Dermis microvascular lymphatic vessel endothelial cell (primary cell): ENCODE measurements at places on chromosomes 4 and X.

DNA sequence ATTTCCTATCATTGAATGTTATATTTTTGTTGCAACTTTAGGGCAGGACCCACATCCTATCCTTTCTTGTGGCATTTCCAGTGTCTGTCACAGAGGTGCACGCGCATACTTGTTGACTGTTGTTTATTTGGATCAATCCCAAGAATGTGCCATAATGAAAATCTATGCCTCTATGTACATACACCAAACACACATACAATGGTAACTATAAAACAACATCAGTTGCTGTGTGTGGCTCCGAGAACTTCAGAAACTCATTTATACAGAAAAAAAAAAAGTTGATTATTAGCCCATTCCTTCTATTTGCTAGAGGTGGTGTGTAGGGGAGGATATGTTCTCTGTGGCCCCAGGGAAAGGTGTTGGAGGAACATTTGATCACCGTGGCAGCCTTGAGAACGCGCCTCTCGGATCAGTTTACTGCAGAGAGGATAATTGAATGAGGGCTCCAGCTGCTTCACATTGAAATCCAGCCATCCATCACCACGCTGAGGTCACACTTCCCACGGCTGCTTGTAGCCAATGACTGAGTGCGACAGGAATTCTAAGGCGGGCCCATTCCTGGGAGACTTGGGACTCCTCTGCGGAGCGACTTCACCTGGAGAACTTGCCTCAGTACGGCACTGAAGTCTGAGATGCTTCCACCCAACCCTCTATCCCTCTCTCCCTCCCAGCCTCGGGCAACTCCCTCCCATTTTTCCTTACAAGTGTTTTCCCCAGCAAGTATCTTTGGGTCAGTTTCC lies 19.5 kb downstream of the SMPX start:
- peak; percentile 6 for DNase-seq

DNA sequence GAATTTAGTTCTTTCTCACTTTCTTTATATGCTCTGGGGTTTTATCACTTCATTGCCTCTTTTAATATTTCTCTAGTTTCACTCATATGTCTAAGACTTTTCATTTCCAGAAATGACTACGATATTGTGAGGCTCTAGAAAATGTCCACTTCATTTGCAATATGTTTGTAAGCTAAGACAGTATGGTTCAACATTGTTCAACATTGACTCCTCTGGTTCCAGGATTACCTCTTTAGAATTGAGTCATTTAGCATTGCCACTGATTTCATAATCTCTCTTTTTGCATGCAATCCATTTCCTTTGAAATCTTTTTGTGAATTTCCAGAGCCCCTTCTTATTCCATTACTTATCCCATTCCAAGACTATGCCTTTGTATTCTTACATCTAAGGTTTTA lies 32.3 kb downstream of the BBS12 start:
- DNase-seq, result peak; percentile 29

DNA sequence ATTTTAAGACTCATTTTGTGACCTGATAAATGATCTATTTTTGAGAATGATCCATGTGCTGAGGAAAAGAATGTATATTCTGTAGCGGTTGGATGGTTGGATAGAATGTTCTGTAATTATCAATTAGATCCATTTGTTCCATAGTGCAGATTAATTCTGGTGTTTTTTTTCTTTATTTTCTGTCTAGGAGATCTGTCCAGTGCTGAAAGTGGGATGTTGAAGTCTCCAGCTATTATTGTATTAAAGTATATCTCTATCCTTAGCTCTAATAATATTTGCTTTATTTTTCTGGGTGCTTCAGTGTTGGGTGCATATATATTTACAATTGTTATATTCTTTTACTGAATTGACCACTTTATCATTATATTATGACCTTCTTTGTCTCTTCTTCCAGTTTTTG lies 1344.9 kb upstream of the TENM3 start:
- DNase-seq, result no peak

DNA sequence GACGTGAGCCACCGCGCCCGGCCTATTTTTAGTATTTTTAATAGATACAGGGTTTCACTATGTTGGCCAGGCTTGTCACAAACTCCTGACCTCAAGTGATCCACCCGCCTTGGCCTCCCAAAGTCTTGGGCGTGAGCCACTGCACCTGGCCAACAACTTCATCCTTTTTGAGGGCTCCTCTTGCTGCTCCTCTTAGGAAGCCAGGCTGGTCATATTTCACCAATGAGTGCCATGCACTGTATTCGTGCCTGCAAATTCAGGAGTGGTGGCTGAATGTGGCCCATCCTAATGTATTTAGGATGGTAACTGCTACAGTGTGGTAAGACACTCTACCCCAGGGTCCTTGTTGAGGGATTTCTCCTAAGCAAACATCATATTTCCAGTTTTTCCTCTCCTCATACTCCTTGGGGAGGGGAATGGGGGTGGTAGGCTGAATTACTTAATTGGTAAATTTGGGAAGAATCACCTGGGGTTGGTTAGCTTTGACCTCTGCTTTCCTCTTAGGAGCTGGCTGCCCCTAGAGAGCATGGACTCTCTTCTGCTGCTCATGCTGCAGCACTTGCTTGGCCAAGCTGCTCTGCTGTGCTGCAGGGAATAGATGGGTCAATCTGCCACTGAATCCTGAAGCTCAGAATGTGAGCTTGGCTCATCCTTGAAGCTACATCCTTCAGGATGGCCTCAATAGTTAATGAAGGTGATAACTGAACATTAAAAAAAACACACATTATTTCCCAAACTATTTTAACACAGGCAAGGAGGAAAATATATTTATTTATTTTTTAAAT lies 167.4 kb downstream of the HS3ST1 start:
- DNase-seq, result no peak

DNA sequence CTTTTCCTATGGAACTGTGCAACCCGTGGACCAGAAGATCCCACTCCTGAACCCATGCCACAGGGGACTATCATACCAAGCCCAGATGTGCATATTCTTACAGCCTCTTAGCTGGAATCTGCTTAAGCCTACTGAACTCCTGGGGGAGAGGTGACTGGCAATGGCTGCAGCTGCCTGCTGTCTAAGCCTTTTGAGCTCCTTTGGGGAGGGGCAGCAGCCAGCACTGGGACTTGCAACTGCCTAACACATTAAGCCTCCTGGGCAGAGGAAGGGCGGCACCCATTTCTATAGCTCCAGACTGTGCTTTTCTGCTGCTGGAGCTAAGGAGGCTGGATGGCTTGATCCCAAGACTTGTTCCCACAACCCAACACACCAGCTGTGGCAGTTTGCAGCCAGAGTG lies 117.9 kb upstream of the VEGFC start:
- DNase-seq, result no peak

- DNase-seq, result no peak
These were observed 161.7 kb upstream of the CXCL13 start for GRCh38 chr4:77443941-77444340.

DNA sequence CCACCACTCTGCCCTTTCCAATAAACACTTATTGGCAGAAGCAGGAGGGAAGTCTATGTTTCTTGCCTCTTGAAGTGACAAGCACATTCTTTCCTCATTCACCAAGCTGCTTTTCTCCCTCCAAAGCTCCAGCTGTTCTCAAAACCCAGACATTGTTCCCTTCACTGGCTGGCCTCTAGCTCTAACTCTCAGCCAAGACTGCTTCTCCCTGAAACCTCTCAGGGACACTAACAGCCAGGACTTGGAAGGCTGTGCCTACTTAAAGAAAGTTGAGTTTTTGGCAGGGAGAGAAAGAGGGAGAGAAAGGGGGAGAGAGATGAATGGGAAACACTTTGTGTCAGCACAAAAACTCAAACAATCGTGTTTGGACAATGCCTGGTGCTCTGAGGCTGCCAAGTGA lies 99.5 kb downstream of the COX18 start:
- DNase-seq, result no peak

DNA sequence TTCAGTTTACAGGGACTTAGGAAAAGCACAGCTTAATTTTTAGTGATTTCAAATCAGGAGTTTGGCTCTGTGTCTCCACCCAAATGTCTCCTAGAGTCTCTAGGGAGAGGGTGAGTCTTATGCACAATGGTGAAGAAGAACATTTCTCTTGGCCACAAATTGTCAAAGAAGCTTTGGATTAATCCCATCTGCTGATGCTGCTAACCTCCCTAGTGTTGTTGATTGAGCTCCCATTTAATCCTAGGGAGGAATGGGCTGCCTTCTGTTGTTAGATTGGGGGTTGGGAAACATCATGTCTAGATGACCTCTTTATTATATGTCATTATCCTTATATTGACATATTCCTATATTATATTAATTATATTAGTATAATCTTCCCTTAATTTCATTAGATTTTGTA lies 50.0 kb upstream of the PASD1 start:
- DNase-seq, result no peak

GRCh38 chrX:123833387-123833786 lies 26.5 kb upstream of the XIAP start:
- DNase-seq, result peak; percentile 30

DNA sequence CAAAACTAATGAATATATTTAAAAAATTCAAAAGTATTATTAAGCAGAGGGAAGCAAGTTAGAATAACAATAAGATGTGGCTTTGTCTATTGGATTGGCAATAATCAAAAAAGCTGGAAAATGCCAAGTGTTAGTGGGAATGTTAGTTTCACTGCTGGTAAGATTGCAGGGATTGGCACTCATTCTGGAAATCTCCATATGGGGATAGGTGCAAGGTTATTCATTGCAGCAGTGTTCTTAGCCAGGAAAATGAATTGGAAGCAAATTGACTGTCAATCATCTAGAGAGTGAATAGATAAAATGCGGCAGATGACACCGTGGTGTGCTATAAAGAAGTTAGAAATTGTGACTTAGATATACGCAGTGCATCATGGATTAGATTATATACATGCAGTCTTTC lies 1615.5 kb upstream of the PCDH7 start:
- DNase-seq, result no peak

DNA sequence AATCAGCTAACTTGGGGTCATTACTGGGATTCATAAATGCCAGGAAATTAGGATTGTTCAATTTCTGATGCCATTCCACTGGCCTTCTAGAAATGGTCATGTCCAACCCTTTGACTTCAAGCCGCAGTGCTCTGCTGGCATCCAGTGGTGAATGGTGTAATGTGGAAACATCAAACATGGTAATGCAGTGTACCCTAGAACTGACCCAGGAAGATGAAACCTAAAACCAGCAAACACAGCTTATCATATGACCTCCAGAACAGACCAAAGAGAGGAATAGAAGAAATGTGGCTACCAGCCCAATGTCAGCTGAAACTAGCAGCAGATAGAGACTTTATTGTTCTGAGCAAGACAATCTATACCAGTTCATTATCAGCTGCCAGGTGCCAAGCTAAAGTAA lies 13.8 kb downstream of the CXCL13 start:
- no peak for DNase-seq

DNA sequence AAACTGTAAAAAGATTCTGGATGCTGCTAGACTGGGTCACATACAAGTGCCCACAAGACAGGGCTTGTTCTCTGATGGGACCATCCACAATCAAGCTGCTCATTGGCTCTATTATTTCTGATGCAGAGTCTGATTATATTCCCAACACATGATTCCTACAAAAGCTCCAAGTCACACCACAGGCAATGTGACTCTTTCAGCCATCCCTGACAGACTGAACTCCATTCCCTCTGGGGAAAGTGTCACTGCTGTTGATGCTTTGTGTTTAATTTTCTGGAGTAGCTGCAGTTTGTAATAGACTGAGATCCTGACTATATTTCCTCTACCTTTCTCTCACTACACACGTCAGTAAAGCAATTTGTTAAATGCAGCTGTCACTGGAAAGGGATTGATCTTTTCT lies 55.4 kb upstream of the BCLAF3 start:
- no peak for DNase-seq

DNA sequence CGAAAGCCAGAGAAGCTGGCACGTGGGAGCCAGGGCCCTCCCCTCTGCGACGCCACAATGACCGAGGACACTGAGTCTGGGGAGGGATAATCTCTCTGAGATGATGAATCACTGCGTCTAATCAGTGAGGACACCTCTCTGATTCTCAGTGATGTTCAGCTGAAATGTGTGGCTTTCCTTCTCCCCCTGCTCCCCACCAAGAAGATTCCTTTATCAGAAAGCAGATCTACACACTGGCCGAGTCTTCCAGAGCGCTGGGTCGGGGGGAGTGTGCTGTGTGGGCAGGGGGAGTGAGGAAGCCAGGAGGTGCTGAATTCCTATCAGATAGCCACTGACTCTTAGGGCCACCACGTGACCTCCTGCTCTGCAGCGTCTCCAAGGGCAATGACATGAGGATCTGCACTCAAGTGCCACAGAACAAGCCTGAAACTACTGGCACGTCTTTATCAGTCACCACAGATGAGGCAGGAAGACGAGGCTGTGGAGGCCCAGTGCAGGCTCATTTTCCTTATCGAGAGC lies 89.2 kb downstream of the GATB start:
- DNase-seq, result no peak

DNA sequence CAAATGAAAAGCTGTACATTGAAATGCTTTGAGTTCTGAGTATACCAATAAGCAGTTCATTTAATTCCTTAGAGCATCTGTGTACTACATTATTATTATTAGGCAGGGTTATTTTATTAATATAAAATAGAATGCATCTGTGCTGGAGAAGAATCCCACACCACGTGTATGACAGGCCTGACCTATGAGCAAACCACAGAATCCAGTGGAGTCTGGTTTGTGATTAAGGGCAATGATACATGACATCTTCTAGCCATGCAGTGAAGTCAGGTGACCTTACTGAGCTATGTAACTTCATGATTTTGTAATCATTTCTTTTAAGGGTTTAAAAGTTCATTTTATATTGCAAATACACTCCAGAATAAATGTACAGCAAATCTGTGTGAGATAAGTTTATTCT lies 1165.0 kb upstream of the TENM3 start:
- DNase-seq, result no peak

GRCh38 chr4:147924604-147925412 lies 192.9 kb downstream of the ARHGAP10 start:
- DNase-seq, result peak; percentile 35

DNA sequence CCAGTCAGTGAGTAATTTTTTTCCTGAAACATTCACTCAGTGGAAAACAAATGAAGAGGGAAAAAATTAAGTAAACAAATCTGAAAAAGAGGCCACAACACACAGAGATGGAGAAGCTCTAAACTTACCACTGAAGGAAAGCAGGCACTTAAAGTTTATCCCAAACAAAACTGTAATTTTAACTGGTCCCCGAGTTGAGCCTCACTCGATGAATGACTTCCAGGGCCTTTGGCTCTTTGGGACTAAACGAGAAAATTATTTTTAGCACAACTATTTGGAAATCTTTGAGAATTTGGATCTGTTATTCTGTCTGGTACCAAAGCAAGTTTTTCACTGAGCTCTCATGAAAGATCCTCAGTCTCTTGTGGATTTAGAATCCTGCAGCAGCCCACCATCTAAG lies at the start of gene C1QTNF7:
C1QTNF7 (plus strand) TSS at position 333 of the 400 bp plus-strand sequence. CDS start 7,711 bp downstream, outside the sequence.
- DNase-seq, result no peak

- DNase-seq, result no peak
These were observed 3.6 kb upstream of the FHL1 start for GRCh38 chrX:136143711-136144110.

- DNase-seq, result no peak
These were observed 682.4 kb upstream of the PABPC4L start for GRCh38 chr4:134883831-134884449.

GRCh38 chrX:71366674-71367256 lies 608 bp downstream of the TAF1 start:
- no peak for DNase-seq
